Foreskin keratinocyte (primary cell): ENCODE measurements at places on chromosomes 12 and 14. TPM values are rescaled to one million over a fixed set of nuclear protein-coding genes. Genes with fewer than 3 reads are reported as not detected.

DIO2 gene
- 0.03 and 0.04 TPM in 2 replicates for total RNA-seq

TAS2R9 gene
- not detected in 2 replicates for total RNA-seq

ACOT6 gene
- total RNA-seq = not detected in 2 replicates

DNA sequence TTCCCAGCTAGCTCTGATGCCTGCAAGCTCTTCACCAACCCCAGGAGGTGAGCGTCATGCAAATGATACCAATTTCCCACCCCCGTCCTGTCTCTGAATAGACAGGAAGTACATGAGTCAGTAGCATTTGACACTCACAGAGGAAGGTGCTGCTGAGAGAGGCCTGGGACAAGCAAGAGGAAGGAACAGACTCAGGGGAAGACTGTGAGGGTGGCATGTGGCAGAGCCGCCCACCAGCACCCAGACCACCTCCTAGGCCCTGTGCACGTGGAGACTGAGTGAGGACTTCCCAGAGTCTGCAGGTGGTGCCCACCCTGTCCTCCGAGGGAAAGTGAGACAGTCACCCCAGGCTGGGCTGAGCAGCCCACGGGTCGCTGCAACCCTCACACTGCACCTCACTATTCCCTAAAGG is 199.5 kb upstream of the SFSWAP start:
- no peak for DNase-seq

DNA sequence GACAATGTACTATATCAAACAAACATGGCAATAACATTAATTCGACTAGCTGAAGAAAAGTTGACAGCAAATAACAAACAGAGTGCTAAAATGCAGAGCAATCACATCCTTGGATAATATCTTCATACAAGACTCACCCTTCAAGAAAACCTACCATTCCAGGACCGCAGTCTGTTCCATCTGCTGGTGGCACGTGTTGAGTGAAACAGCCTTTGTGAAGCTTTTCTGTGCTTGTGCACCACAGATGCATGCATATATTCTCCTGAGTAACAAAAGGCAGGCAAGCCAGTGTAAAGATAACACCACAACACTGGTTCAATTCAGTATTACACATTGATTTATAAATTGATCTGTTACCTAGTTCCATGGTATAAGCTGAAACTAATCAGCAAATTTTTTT is 89.3 kb downstream of the ADAMTS20 start:
- no peak for DNase-seq

DNA sequence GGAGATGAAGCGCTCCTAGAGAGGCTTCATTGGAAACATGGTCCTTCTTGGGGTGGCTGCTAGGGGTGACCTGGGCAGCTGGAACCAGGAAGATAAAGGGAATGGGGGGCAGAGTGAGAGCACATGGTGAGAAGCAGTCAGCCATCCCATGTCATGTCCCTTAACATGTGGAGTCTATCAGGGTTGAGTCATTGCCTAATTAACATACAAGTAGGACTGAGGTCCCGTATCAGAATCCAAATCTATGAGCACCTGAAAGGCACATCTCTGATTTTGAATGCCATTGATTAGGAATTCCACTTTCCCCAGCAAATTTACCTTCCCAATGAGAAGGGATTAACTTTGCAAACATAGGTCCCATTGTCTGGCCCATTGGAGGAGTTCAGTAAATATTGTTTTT is 20.3 kb upstream of the PPP1R1A start:
- DNase-seq = no peak

GRCh38 chr14:47328376-47328775 is 347.0 kb downstream of the MDGA2 start:
- DNase-seq = no peak

DNA sequence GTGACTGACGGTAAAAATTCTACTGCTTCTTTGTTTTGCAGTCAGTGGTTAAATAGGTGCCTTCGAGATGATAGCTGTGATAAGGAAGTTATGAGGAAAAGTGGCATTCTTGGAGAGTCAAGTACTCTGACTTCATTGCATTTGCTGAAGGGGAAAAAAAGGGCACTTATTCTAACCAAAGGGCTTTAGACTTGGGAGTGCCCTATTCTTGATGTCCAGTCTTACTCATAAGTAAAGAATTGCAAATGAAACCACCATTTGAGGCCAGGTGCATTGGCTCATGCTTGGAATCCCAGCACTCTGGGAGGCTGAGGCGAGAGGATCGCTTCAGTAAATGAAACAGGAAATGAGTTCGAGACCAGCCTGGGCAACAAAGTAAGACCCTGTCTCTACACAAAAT is 40.3 kb downstream of the BRAP start:
- peak; percentile 43 for DNase-seq

GRCh38 chr14:90060965-90061684 is 669 bp upstream of the KCNK13 start:
- DNase-seq = no peak

DNA sequence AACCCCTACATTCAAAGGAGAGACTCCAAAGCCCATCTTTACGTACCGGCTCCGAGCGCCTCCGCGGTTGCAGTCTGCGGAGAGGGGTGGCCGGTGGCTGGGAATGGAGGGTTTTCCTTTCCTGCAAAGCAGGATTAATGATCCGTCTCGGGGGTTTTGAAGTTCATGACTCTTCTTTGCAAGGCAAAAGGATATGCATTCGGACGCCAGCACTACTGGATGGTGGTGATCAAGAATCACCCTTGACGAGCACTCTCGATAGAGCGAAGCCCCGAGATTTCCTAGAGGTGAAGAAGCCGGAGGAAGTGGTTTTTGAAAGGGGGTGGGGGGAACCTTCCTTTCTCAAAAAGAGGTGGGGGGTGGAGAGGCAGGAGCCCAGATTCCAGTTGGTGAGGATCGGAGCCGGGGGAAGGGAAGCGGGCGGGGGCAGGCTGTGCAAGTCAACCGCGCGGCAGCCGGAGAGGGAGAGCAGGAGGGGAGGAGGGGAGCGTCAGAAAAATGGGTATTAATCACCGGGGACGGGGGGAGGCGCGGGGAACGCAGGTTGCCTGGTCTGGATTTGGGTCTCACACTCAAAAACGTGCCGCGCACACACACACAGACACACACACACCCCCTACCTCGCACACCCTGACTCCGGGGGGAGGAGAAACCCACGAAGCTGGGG is at the start of gene GRIN2B:
GRIN2B (minus strand) TSS at position 307 of the 667 bp plus-strand sequence. CDS start 115,394 bp downstream, outside the sequence.
- no peak for DNase-seq

KLRC3 gene
- not detected in 2 replicates for total RNA-seq

GRCh38 chr14:69260861-69261564 is 1.1 kb downstream of the GALNT16 start:
- no peak for DNase-seq

GRCh38 chr14:35783699-35784098 is 25.4 kb downstream of the RALGAPA1 start:
- no peak for DNase-seq

GRCh38 chr12:46664761-46665287 is 161.0 kb downstream of the SLC38A4 start:
- peak; percentile 85 for DNase-seq

GRCh38 chr12:24928131-24928530 is 20.8 kb downstream of the BCAT1 start:
- no peak for DNase-seq

FAM222A gene
- 0.31 and 0.53 TPM in 2 replicates for total RNA-seq

C3AR1 gene
- total RNA-seq = 0.10 and 0.14 TPM in 2 replicates

- no peak for DNase-seq
Measured at GRCh38 chr12:59118356-59118755, 198.1 kb upstream of the LRIG3 start.

GRCh38 chr14:100073576-100074430 is 8.6 kb downstream of the EVL start:
- no peak for DNase-seq

RPL10L gene
- not detected in 2 replicates for total RNA-seq

- DNase-seq = no peak
Measured at GRCh38 chr12:15972894-15973293, 61.8 kb downstream of the DERA start.

DNA sequence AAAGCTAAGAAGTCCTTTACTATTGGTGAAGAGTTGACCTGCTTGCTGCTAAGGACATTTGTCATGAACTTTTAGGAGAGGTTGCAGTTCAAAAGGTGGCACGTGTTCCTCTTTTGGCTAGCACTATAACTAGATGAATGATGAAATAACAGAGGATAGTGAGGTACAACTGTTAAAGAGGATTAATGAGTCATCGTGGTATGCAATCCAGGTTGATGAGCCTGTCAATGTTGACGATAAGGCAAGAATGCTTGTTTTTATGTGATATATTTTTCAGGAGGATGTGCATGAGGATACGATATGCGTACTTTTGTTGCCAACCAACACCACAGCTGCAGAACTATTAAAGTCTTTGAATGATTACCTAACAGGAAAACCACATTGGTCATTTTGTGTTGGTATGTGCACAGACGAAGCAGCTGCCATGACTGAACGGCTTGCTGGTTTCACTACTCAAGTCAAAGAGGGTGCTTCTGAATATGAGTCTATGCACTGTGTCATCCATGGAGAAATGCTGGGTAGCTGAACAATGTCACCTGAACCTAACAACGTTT is 10.6 kb downstream of the CEP128 start:
- peak; percentile 96 for DNase-seq

DNA sequence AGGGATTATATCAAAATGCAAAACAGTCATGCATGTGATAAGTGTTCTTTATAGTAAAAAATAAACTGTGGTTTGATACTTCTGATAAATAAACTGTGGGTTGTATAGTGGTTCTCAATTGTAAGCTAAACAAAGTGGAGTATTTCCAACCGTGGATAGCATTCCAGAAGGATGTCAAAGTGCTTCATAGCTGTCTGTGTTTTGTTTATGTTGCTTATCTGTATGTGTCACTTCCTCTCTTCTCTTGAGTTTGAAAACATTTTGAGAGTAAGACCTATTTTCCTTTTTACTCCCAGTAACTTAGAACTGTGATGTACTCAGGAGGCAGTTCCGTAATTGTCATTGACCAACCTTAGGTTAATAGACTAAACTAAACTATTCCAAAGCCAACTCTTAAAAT is 415.8 kb downstream of the TMTC2 start:
- no peak for DNase-seq

GRCh38 chr12:124332058-124332672 is 37.3 kb downstream of the RFLNA start:
- no peak for DNase-seq

- DNase-seq = no peak
Measured at GRCh38 chr12:7557227-7557626, 53.6 kb upstream of the CD163 start.

GRCh38 chr14:58914279-58914855 is 274.1 kb upstream of the DAAM1 start:
- DNase-seq = no peak

- DNase-seq = no peak
Measured at GRCh38 chr14:95382747-95383146, 63.0 kb upstream of the CLMN start.

SELPLG gene
- 0.25 and 0.34 TPM in 2 replicates for total RNA-seq

DNA sequence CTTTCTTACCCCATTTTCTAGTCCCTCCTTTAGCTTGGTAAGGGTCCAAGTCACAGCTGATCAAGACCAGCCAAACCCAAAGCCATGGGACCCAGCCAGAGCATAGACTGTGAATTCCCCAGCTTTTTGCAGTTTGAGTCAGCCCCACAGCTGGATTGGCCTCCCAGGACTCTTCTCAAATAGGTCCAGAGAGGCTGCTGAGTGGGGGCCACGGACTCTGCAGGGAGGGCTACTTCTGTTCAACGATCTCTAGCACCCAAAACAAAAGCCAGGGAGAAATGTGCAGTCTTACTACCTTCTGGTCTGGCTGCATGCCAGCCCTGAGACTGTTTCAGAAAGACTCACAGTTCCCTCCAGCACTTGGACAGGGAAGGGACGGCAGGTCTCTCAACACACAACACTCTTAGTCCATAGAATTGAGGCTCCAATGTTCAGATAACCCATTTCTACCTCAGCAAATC is 1.6 kb downstream of the VDR start:
- DNase-seq = no peak

- DNase-seq = no peak
Measured at GRCh38 chr14:104100171-104101085, 14.9 kb downstream of the ASPG start.

DNA sequence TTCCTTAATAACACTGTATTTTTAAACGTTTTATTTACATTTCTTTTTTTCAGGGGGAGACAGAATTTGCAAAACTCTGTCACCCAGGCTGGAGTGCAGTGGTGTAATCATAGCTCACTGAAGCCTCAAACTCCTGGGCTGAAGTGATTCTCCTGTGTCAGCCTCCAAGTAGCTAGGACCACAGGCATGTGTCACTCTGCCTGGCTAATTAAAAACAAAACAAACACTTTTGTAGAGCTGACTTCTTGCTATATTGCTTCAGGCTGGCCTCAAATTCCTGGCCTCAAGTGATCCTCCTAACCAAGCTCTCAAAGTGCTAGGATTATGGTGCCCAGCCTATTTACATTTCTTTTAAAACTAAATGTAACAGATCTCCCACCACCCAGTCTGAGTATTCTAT is 12.7 kb downstream of the CPSF6 start:
- DNase-seq = no peak

GRCh38 chr14:101087614-101088394 is 184.3 kb upstream of the RTL1 start:
- DNase-seq = no peak

GPR162 gene
- total RNA-seq = 0.14 and 0.21 TPM in 2 replicates

DNA sequence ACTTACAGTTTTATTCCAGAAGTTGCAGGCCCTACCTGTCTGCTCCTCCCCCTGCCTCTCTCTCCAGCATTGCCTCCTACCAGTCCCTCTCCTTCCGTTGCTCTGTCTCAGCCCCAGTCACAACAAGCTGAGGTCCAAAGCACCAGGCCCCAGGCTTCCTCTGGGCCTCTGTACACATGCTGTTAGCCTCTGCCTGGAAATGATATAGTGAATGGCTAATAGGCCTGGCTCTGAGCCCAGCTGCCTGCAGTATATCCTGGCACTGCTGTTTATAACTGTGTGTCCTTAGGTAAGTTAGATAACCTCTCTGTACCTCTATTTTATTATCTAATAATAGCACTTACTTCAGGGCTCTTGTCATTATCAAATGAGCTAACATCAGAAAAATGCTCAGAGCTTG is 114.9 kb upstream of the PWP1 start:
- DNase-seq = no peak

LRRC43 gene
- total RNA-seq = 0.28 and 0.61 TPM in 2 replicates

- peak; percentile 61 for DNase-seq
Measured at GRCh38 chr14:22099942-22100763, 426.5 kb upstream of the OR4E1 start.

GRCh38 chr14:24313913-24314312 is 2.6 kb downstream of the LTB4R start:
- DNase-seq = no peak
